ENCODE measurements at places on chromosomes 1 and 21. TPM values are rescaled to one million over a fixed set of nuclear protein-coding genes. Genes with fewer than 3 reads are reported as not detected.

Gene AMPD2
- total RNA-seq: 43.7 TPM

Gene PLD5
- 0.50 TPM for total RNA-seq

Gene PPIH
- total RNA-seq: 58.4 TPM

Gene LCE1C
- not detected for total RNA-seq

Gene CD1E
- total RNA-seq: not detected

Gene COL9A2
- total RNA-seq: 5.2 TPM

- ATAC-seq: peak; percentile 86
Observed at GRCh38 chr1:11301601-11302000, 28.6 kb downstream of the UBIAD1 start.

GRCh38 chr1:41860771-41861170 lies 58.0 kb downstream of the HIVEP3 start:
- no peak for ATAC-seq

DNA sequence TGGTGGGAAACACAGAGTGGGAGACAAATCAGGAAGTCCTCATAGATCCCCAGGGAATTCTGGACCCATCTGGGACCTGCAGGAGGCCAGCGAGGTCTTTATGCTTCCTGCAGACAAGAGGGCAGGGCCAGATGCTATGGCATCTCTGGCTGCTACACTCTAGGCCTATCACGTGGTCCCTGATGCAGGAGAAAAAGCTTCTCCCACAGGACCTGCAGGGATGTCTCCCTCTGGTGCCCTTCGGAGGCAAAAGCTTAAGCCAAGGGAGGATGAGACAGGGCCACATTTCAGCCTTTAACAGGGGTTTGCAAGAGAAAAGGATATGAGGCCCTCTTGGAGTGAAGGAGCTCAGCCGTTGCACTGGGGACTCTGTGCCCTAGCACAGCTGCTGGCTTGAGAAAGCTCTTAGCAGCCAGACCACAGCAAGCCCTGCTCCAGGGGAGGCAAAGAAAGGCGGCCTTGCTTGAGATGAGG lies 243.0 kb downstream of the C1orf94 start:
- ATAC-seq: peak; percentile 94

GRCh38 chr1:22930240-22930912 lies 42.3 kb downstream of the LACTBL1 start:
- peak; percentile 69 for ATAC-seq

- ATAC-seq: no peak
Observed at GRCh38 chr1:214282630-214283242, 1.8 kb downstream of the SMYD2 start.

- peak; percentile 10 for ATAC-seq
Observed at GRCh38 chr1:8742022-8742924, 75.2 kb downstream of the RERE start.

- peak; percentile 16 for ATAC-seq
Observed at GRCh38 chr1:41901551-41901950, 17.2 kb downstream of the HIVEP3 start.

DNA sequence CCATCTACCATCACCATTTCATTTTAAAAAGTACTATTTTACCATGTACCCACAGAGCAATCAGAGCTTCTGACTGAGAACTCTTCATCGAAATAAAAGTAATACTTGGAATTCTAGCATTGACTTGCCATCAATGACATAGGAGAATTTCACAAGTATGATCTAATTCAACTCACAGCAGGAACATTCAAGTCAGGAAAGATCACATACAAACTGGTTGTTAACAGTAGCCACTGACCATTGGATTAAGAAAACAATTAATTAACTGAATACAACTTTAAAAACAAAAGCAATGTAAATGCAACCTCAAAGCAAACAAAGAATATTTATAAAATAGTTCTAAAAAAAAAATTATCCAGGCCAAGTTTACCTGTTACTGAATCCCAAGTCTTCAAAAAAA lies 18.8 kb downstream of the RNF115 start:
- no peak for ATAC-seq

DNA sequence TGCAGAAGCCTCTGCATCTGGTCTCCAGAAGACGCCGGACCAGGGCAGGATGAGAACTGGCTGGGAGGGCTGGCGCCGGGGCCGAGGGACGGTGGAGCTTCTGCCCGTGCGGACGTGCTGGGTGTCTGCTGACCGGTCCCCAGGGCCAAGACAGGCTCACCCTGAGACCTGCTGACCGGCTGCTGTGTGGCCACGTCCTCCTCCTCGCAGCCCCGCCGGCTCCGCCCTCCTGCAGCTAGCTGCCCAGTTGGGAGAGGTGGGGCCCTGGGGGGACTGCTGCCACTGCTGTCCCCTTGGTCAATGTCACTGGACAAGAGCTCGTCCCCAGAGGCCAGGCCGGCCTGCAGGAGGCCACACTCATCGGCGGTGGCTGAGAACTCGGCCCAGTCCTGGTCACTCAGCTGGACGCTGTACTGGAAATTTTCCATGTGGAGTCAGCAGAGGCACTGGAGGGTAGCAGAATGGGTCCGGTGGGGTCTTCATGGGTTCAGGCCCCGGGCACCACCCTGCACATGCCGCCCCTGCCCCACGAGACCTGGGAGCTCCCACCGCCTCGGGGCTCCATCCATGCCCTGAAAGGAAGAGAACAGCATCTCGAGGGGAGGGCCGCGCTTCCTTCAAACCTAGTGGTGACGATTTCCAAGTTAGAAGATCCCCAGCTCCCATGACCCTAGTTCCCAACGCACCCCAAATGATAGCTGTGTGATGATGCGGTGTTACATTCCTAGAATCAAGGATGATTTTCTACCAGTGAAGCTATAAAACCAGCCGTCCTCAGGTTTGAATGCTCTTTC lies 1.1 kb downstream of the PERM1 start:
- ATAC-seq: no peak
